CD4-positive, alpha-beta T cell treated with Interleukin-12 subunit alpha and Interleukin-12 subunit beta, for 1 hour (primary cell): ENCODE measurements at places on chromosomes 4 and X.
A peak's percentile ranks its signal among the peaks of the same experiment; 100 is the strongest.

DNA sequence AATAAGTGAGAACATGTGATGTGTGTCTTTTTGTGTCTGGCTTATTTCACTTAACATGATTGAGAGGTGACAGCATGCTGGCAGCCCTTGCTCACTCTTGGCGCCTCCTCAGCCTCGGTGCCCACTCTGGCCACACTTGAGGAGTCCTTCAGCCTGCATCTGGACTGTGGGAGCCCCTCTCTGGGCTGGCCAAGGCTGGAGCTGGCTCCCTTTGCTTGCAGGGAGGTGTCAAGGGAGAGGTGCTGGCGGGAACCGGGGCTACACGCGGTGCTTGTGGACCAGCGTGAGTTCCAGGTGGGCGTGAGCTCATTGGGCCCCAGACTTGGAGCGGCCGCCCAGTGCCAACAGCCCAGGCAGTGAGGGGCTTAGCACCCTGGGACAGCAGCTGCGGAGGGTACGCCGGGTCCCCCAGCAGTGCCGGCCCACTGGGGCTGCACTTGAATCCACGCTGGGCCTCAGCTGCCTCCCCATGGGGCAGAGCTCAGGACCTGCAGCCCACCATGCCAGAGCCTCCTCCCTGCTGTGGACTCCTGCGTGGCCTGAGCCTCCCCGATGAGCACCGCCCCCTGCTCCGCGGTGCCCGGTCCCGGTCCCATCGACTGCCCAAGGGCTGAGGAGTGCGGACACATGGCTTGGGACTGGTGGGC is 658.6 kb downstream of the GRXCR1 start:
- DNase-seq = no peak

DNA sequence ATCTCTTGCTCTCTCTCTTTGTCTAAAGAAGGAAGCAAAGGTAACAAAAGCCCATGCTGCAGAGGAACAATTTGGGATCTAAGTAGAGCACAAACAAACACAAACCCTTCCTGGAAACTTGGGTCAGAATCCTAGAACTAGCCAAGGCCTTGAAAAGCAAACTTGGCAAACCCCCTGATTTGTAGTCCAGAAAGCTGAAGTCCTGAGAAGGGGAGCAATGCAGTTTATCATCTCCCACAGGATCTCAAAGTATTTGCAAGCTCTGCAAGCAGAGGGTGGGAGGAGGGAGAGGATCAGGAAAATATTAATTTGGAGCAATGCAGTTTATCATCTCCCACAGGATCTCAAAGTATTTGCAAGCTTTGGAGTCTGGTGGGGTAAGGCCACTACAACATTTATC is 379.5 kb upstream of the FGF13 start:
- no peak for DNase-seq

GRCh38 chr4:47406408-47406807 is 57.1 kb downstream of the COMMD8 start:
- DNase-seq = no peak

DNA sequence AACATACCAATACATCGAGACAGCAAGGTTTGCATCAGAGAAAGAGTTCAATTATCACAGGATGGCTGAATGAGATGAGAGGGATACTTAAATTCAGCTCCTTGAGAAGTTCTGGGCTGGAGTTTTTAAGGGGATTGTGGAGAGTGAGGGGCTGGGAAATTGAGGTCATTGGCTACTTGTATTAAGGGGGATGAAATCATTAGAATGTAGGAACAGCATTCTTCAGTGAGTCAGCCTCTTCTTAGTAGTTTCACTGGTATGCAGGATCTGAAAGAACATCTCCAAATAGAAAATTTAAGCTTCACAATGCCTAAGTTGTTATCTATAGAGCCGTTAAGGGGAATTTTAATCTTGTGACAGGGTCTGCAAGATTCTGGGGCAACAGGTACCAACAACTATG is 211.6 kb upstream of the TAPT1 start:
- no peak for DNase-seq

DNA sequence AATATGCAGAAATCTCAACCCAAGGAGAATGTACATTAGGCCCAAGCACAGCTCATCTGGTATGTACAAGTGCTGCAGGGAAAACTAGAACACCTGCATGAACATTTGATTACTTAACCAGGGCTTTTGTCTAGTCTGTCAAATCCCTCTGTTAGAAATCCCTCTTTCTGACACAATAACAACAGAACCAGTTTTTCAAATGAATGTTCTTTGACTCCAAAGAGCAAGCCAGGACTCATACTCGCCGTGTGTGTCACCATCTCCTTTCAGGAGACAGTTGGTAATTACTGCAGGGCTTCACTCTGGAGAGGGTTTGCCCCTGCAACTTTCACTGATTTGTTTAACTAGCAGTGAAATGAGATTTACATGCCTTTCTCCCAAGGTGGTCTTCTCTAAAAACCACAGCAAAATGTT is 143.0 kb upstream of the FAM241A start:
- no peak for DNase-seq

DNA sequence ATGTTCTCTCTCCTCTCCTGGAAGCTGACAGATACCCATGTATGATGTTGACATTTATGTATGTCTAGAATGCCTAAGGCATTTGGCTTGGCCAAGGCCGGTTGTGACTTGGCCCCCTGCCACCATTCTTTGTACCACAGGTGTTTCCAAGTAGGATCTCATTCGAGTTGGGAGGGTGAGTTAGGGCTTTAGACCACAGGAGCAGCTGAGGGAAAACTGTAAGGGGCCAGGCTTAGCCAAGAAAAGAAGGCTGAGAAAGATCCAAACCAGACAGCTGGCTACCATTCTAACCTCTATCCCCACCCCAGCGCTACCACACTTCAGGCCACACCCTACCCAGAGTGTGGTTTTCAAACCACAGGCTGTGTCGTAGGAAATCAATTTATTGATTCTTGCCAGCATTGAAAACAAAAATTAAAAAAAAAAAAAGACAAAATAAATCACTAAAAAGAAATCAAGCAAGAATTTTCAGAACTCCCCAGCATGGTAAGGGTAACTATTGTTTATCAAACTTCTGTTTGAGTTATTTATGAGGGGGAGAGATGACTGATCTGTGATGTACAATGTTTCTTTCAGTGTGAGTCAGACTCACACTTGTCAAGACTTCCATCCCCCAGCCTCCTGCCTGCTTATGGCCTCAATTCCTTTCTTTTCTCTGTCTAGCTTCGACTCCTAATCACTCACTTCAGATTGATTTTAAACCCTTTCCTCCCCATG is 9.9 kb downstream of the TMSB4X start:
- peak; percentile 71 for DNase-seq

DNA sequence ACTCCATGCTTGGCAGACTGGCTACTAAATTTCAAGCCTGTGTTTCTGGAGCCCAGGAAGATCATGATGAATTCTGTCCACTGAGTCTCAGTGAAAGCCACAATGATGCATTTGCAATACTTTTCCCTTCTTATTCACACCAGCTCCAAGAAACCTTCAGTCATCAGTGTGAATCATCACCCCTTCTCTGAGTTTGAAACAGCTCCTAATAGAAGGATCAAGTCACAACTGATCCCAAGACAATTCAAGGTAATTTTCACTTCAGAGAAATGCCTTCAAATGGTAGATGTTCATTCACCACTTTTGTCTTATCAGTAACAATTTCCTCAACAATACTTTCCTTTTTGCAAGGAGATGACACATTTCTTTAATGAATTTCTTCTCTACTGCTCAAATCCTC is 257.4 kb downstream of the NLGN4X start:
- no peak for DNase-seq

DNA sequence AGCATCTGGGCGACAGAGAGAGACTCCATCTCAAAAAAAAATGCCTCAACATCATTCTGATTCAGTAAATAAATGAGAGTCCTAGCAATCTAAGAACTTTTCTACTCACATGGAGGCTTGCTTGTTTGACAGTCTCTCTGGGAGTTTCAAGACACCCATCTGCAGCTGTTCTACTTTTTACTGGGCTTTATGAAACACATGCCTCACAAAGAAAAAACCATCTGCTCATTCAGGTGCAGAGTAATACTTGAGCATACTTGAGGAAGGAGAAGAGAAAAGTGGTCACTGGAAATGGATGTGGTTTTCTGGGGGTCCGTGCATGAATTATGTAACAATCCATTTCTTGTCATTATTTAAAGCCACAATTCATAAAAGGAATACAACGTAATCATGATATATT is 87.1 kb upstream of the DDX53 start:
- DNase-seq = no peak
